ENCODE measurements at places on chromosomes 3 and 15.

DNA sequence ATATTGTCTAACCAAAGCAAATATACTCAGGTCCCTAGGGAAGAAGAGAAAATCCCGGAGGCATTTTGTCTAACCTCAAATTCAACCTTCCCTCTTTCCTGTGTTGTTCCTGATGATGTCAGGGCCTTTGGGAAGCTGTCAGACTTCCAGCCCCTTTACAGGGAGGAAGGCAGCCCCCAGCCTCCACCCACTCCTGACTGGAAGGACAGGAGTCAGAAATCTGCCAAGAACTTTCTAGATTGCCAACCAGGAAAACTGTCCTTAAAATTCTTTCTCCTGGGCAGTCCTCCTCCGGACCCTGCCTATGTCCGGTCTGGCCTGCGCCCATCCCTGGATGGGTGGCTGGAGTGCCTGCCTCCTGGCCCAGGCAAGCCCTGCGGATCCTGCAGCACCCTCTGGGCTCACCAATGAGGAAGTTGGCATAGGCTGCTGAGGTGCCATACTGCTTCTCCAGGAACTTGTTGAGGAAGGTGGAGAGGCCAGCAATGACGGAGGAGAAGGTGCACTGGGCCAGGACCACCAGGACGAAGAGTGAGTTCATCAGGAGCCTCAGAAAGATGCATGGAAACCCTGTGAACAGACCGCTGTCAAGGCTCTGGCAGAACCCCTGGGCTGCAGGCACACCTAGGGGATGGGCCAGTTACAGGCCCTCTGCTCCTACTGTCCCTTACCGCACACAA, 52.6 kb upstream of the RAB6B start:
- DNase-seq = no peak

DNA sequence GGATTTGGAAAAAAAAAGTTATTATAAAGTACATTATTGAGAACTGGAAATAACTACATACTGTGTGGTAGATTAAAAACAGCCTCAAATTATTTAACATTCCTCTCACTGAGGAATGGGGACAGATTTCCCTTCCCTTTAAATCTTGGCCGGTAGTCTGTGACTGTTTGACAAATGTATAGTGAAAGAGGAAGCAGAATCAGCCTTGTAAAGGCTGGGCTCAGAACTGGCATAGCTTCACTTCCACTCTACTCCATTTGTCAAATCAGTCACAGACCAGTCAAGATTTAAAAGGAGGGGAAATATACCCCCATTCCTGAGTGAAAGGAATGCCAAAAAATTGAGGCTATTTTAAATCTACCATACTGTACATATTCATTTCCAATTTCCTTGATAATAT, 18.2 kb upstream of the B4GALT4 start:
- DNase-seq = no peak

- DNase-seq = no peak
Measured at GRCh38 chr3:131957980-131958379, 76.8 kb downstream of the CPNE4 start.

DNA sequence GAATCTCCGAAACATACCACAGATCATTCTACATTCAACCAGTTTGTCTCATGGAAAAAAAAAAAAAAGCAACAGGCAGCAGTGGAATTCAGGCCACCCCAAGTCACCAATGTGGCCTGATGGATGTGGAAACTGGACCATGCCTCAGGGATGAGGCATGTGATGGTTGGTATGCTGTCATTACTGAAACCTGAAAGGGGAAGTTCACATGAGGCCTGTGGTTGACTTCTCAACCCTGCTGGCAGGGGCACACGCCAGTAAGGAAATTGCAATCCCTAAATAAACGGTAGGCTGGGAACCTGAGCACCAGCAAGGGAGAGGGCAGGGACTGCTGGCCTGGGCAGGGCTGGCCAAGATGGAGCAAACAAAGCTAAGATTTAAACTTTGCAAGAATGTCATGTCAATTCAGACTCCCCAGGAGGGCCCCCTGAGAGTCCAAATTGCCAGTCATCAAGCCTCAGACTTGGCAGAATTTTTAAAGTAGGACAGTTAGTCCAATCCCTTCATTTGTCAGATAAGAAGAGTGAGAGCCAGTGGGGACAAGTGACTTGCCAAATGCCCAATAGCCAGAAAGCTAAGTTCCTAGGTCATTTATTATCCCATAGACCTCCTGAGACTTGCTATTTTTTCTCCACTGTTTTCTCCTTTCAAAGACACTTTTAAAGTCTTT, 310.4 kb downstream of the ERC2 start:
- no peak for DNase-seq

- no peak for DNase-seq
Measured at GRCh38 chr15:85980946-85981345, 98.7 kb upstream of the AGBL1 start.

GRCh38 chr15:39685999-39686613, 96.5 kb downstream of the FSIP1 start:
- peak; percentile 27 for DNase-seq

DNA sequence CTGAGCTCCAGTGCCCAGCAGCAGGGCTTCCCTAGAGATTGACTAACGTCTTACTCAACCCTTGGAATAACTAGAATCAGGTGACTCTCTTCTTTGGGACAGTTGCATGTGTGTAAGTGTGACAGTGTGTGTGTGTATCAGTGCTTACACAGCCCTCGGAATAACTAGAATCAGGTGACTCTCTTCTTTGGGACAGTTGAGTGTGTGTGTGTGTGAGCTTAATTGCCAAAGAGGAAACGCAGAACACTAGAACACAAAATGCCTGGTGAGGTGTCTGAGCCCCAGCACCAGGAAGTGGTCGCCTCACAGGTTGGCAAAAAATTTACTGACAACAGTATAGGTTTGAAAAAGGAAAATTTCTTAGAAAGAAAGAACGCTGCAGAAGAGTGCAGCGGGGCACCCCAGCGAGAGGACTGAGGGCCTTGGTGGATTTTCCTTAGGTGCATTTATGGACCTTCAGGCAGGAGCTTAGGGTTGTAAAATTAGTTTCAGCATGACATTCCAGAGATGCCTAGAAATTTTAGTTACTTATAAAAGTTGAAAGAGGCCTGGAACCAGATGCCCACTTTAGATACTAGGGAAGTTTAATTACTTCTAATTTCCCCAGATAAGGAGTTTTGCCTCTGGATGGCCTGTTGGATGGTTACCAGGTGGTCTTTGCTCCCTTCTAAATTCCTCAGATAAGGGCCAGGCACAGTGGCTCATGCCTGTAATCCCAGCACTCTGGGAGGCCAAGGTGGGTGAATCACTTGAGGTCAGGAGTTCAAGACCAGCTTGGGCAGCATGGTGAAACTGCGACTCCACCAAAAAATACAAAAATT, 3.7 kb upstream of the WDR82 start:
- no peak for DNase-seq

- no peak for DNase-seq
Measured at GRCh38 chr3:58989163-58989562, 60.7 kb downstream of the CFAP20DC start.

DNA sequence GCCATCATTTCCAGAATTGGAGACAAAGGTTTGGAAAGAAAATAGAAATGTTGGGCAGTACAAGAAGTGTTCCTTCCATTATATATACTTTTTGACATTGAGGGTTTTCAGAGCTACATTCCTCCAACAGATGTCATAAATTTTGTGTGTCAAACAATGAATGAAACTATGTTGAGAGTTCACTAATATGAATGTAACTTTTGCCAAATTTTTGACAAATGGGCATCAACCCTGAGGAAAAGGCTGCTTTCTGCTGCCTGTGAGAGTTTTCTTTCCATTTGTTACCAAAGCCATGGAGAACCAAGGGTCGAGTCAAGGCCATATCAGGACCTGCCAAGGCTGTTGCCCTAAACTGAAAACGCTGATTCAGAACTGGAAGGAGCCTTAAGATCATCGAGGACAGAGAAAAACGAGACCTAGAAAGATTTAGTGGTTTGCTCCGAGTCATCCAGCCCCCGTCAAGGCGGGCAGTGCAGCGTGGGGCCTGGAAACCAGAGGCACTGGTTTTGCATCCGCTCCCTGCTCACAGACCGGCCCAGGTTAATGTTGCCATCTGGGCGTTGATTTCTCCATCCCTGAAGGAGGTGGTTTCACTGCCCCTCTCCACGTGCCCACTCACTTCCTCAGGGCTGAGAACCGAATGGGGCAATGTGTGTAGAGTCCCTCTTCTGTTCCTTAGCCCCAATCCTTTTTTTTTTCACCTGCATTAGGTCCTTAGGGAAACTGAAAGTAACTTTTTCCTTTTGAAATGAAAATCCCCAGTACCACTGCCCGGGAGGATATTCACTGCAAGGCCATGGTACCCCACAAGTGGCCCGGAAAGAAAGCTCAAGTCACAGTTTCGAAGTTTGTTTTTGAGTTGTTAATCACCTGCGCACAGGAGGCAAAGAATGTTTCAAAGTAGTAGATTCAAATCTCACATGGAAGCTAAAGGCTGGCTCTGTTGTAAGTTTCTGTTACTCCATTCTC, 32.8 kb downstream of the TPM1 start:
- DNase-seq = no peak

DNA sequence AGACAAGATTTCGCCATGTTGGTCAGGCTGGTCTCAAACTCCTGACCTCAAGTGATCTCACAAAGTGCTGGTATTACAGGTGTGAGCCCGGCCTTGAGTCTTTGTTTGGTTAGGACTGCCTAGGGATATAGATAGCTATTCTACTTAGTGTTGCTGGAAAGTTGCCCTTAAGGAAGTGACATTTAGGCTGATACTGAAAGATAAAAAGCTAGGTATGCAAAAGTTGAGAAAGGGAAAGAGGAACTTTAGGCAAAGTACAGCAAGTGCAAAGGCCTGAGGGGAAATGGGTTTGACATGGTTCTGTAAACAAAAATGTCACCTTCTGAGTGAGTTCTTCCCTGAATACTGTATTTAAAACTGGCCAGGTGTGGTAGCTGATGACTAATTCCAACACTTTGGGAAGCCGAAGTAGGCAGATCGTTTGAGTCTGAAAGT, 111.5 kb downstream of the ZNF609 start:
- no peak for DNase-seq

- no peak for DNase-seq
Measured at GRCh38 chr3:49006408-49007067, 653 bp upstream of the WDR6 start.

DNA sequence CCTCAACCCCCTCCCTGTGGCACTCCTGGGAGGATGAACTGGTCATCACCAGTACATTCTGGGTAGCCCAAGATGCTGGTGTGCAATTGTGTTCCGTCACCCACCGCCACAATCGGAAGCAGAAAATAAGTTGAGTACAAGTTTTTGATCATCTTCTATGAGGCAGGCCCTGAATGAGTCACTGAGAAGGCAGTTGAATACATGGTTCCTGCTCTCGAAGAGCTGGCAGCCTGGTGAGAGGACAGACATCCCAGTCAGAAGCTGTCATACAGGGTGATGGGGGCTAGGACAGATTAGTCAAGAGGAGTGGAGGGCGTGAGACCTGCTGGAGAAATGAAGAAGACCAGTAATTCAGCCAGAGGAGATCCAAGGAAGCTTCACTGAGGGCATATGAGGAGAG, 6.2 kb downstream of the CEMIP start:
- DNase-seq = no peak

GRCh38 chr3:134027631-134028030, 2.1 kb downstream of the SLCO2A1 start:
- DNase-seq = no peak

DNA sequence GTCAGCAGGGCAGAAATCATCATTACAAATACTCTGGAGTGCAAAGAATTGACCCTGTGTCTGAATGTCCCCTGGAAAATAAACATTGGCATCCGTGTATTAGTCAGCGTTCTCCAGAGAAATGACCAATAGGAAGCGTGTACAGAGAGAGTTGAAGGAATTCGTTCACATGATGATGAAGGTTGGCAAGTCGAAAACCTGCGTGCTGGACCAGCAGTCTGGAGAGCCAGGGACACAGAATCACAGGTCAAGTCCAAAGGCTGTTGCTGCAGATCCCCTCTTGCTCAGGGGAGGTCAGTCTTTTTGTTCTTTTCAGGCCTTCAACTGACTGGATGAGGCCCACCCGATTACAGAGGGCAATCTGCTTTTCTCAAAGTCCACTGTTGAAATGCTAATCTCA, 16.6 kb downstream of the GP9 start:
- no peak for DNase-seq

GRCh38 chr15:77276943-77277342, 143.0 kb downstream of the PEAK1 start:
- DNase-seq = no peak

DNA sequence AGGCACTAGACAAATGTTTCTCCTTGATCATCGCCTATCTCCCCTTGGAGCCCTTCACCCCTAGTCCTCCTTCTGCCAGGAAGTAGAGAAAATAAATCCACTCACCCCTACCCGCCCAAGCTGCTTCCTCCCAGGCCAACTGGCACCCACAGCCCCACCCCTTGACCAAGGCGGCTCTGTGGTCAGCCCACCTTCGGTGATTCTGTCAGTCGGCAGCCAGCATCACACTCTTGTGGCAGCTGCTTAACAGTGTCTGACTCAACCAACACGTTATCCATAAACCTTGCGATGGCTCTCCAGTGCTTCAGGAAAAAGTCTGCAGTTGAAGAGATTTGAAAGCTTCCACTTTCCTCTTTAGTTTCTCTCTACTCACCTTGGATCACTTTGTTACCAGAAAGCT, 7.6 kb downstream of the SHF start:
- DNase-seq = peak; percentile 44

GRCh38 chr15:69697916-69698315, 245.3 kb downstream of the RPLP1 start:
- no peak for DNase-seq

- DNase-seq = no peak
Measured at GRCh38 chr15:98671060-98672008, 23.0 kb downstream of the IGF1R start.
